Natural killer cell treated with Interleukin-12 subunit alpha and Interleukin-12 subunit beta and Interleukin-15 and Interleukin-18, amount 100 ng/mL, for 72 hours (primary cell): ENCODE measurements at places on chromosomes 7 and 10. TPM values are rescaled to one million over a fixed set of nuclear protein-coding genes. Genes with fewer than 3 reads are reported as not detected.

The MMRN2 gene
- total RNA-seq = not detected

The STOX1 gene
- total RNA-seq = 0.50 TPM

The IGF2BP3 gene
- total RNA-seq = 0.95 TPM

The TMEM270 gene
- not detected for total RNA-seq

The OR2A7 gene
- not detected for total RNA-seq

The AKR1C2 gene
- not detected for total RNA-seq

The FGL2 gene
- 1.0 TPM for total RNA-seq

The CADPS2 gene
- total RNA-seq = not detected

- no peak for DNase-seq
Observed at GRCh38 chr7:104843198-104843597, 170.8 kb upstream of the KMT2E start.

- no peak for DNase-seq
Observed at GRCh38 chr7:100561491-100562194, 12.1 kb downstream of the SAP25 start.

GRCh38 chr7:125828153-125828700 lies 898.6 kb upstream of the POT1 start:
- no peak for DNase-seq

DNA sequence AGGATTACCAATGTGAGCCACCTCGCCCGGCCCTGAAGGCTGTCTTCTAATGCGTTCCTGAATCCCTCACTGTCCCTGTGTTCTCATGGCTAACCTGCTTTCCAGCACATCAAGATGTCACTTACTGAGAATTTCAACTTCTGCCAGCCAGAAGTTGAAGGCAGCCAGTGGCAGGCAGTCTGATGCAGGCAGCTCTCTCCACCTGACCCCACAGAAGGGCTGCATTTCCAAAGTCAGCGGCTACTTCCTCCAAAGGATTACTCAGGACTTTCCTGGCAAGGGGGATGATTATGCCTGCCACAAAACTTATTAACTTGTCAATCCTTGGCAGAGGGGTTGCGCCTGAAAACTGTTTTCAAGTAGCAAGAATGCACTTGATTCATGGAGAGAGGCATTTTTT lies 1219.4 kb downstream of the TYW1 start:
- no peak for DNase-seq

DNA sequence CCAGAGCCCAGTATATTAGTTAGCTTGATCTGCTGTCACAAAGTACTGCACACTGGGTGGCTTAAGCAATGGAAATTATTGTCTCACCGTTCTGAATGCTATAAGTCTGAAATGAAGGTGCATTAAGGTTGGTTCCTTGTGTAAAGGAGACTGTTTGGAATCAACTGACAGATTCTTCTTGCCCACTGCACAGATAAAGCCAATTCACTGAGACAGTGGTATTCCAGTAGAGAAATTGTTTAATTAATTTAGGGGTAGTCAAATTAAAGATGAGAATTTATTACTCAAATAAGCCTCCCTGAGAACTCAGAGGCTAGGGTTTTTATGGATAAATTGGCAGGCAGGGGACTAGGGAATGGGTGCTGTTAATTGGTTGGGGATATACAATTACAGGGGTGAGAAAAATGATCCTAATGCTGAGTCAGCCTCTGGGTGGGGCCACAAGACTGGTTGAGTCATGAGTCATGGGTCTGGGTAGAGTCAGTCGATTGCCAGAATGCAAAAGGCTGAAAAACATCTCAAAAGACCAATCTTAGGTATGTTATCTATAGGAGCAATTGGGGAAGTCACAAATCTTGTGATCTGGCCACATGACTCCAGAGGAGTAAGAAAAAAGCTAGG lies 23.5 kb upstream of the SAMD9L start:
- no peak for DNase-seq

DNA sequence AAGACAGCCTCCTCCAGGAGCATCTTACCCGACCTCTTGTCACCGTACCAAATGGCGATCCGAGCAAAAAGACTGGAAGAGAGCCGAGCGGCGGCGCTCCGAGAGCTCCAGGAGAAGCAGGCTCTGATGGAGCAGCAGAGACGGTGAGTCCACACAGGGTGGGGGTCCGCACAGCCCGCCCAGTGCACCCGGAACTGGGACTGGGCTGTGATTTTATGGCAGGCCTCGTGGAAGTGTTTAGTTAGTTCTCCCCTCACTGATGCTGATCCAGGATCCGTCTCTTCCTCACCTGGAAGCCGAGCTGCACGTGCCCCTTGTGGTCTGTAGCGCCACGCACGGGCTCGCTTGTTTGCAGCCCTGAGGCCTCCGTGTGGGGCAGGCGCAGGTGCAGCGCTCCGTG lies 19.6 kb downstream of the LRRC27 start:
- no peak for DNase-seq

- no peak for DNase-seq
Observed at GRCh38 chr7:52685333-52685732, 350.1 kb upstream of the POM121L12 start.

- no peak for DNase-seq
Observed at GRCh38 chr10:62047228-62047892, 145.9 kb downstream of the ARID5B start.

DNA sequence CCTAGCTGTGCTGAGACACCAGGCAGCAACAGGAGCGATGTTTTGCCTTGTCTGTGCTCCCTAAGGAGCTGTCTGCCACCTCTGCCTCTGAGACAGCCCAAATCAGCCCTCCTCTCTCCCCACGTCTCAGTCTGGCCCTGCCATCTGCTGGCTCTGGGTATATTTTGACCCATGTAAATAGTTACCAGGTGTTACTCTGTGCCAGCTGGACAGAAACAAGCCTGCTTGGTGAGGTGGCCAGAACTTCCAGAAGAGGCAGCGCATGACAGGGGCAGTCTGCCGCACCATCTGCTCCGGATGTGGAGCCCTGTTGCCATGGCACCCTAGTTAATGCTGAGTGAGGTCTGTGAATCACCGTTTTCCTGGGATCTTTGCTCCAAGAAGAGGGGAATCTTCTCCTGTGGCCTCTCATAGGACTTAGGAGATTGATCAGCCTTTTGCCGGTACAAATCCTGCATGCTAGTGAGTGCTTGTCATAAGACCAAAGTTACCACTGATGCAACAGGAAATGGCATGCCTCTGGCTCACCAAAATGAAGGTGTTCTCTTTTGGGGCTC lies 31.8 kb downstream of the GSTO2 start:
- DNase-seq = no peak
